ENCODE measurements at places on chromosomes 7 and 10. TPM values are rescaled to one million over a fixed set of nuclear protein-coding genes. Genes with fewer than 3 reads are reported as not detected.

DNA sequence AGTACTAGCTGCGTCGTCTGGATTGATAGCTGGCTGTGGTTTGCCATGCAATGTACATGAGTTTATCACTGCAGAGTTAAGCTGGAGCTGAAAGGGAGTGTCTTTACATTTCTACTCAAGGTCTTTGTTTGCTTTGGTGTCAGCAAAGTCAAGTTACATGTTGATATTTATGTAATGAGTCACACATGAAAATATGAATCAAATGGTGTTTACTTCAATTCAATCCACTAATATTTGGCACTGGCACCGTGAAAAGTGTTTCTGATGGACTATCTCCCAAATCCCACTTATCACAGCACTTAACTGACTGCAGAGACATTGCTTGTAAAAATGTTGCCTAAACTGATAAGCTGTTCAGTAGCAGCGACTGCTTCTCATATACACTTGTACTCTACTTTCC, 395.9 kb downstream of the TFEC start:
- no peaks in the 10 kb centered on the region for H3K27me3 ChIP-seq
- H3K36me3 ChIP-seq: no peaks in the 10 kb centered on the region
- no peaks in the 10 kb centered on the region for H3K4me1 ChIP-seq
- no peak for DNase-seq
- no peak overlapping the region for H3K27ac ChIP-seq

GRCh38 chr7:19235680-19236079, 90.5 kb upstream of the FERD3L start:
- DNase-seq: no peak
- H3K27me3 ChIP-seq: no peaks in the 10 kb centered on the region
- no peak overlapping the region for H3K27ac ChIP-seq
- H3K36me3 ChIP-seq: no peaks in the 10 kb centered on the region
- H3K4me1 ChIP-seq: no peaks in the 10 kb centered on the region
- H3K4me3 ChIP-seq: no peak overlapping the region

DNA sequence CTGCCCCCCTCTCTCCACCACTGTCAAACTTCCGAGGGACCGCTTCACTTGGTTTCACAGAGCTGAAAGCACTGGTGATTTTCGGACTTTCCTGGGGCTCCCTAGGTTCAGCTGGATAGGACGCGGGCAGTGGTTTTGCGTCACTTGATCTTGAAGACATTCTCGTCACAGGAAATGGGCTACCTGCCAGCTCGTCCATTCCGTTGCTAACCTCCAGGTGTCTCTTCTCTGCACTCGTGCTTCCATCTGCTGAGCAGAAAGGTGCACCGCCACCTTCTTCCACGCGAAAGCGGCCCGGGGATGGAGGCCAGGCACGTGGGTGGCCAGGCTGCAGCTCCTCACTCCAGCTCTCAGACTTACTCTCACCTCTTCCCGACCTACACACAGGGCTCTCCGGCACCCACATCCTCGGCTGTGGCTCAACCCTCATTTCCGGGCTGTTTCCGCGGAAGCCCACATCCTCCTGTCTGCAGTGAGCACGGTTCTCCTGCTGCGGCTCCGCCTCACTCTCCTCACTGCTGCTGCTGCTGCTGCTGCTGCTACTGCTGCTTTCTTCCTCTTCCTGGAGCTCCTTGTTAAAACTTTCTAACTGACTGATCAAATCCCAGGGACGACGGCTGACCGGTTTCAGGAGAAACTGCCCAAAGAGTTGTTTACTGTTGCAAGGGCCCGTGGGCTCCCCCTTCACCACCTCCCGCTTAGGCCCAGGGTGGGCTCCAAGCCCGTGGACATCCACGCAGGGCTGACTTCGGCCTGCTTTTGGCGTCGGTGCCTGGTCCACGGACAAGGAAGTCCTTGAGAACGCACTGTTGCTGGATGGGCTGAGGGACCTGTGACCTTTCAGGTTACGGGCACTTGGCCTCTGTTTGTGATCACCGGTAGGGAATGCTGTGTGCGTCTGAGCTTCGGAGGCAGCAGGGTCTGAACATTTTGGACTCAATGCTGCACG, 32.1 kb downstream of the JCAD start:
- peaks cover 35% of the 10 kb centered on the region for H3K27me3 ChIP-seq
- peak; percentile 85 for DNase-seq
- no peak overlapping the region for H3K27ac ChIP-seq
- no peaks in the 10 kb centered on the region for H3K36me3 ChIP-seq

DNA sequence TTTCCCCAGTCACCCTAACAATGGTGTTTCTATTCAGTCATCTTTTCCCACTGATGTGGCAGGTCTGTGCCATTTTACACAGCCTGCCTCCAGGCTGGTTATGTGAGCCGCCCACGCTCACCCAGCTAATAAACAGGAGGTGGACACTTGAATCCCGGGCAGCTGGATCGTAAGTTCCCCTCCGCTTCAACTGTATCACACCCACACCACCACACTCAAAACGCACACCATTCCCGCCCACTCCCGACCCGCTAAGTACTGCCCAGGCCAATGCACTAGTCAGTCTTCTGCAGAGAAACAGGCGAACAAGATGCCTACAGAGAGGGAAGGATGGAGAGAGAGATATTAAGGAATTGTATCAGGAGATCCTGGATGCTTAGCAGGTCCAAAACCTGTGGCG, 38.9 kb upstream of the PFKP start:
- peaks cover 4% of the 10 kb centered on the region for H3K27me3 ChIP-seq
- H3K4me3 ChIP-seq: no peak overlapping the region
- H3K27ac ChIP-seq: no peak overlapping the region

- no peak for DNase-seq
- H3K4me1 ChIP-seq: no peaks in the 10 kb centered on the region
- H3K36me3 ChIP-seq: no peaks in the 10 kb centered on the region
- no peak overlapping the region for H3K4me3 ChIP-seq
Measured at GRCh38 chr7:84200859-84201258, 6.3 kb upstream of the SEMA3A start.

- H3K36me3 ChIP-seq: no peaks in the 10 kb centered on the region
- H3K27ac ChIP-seq: no peak overlapping the region
- no peaks in the 10 kb centered on the region for H3K27me3 ChIP-seq
- H3K4me1 ChIP-seq: peaks cover 14% of the 10 kb centered on the region
- no peak overlapping the region for H3K4me3 ChIP-seq
Measured at GRCh38 chr7:5610500-5611186, 170.8 kb downstream of the RNF216 start.

DNA sequence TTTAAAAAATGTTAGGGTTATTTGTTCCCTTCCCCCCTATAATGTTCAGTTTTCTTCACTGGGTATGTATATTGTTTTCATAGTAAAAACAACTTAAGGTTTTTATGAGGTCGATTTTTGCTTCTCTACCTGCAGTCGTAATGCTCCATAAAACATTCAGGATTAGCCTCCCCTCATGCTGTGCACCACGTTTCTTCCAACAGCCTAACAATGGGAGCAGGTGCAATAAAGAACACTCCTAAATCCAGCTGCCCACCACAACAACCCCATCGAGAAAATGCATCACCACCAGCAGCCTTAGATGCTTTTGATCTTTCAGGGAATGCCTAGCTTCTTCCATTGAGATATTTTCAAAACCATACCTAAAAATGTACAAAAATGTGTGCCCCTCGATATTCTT, 111.1 kb downstream of the ADAM12 start:
- H3K27me3 ChIP-seq: no peaks in the 10 kb centered on the region
- no peaks in the 10 kb centered on the region for H3K4me1 ChIP-seq
- no peak for DNase-seq
- no peaks in the 10 kb centered on the region for H3K36me3 ChIP-seq
- no peak overlapping the region for H3K4me3 ChIP-seq

- H3K4me3 ChIP-seq: no peak overlapping the region
- no peak overlapping the region for H3K27ac ChIP-seq
- no peak for DNase-seq
- H3K36me3 ChIP-seq: no peaks in the 10 kb centered on the region
Measured at GRCh38 chr10:43998021-43998809, 349.5 kb upstream of the ZNF32 start.

DNA sequence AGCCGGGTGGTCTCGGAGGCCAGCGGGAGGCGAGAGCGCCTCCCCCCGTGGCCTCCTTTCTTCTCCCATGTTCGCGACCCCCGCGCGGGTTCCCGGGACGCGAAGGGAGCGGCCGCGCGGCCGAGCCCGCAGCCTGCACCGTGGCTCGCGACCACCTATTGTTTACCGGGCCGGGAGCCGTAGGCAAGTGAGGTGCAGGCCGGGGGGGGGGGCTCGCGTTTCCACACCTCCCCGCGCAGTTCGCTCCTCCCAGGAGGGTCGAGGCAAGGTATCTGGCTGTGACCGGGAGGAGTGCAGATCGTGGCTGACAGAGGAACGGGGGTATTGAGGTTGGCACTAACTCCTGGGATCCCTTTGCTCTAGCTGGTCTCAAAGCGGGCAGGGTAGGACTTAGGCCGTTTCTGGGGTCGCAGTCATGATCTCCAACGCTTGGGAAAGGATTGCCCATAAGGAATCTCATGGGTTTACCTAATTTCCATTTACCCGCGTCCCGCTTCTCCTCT, 734 bp downstream of the PTPN12 start:
- no peaks in the 10 kb centered on the region for H3K36me3 ChIP-seq
- H3K4me1 ChIP-seq: peaks cover 19% of the 10 kb centered on the region
- no peaks in the 10 kb centered on the region for H3K27me3 ChIP-seq

GRCh38 chr7:6148724-6149360, 117.7 kb downstream of the ANKRD61 start:
- H3K36me3 ChIP-seq: peaks cover 98% of the 10 kb centered on the region
- DNase-seq: no peak
- no peaks in the 10 kb centered on the region for H3K4me1 ChIP-seq
- no peak overlapping the region for H3K4me3 ChIP-seq
- no peaks in the 10 kb centered on the region for H3K27me3 ChIP-seq

DNA sequence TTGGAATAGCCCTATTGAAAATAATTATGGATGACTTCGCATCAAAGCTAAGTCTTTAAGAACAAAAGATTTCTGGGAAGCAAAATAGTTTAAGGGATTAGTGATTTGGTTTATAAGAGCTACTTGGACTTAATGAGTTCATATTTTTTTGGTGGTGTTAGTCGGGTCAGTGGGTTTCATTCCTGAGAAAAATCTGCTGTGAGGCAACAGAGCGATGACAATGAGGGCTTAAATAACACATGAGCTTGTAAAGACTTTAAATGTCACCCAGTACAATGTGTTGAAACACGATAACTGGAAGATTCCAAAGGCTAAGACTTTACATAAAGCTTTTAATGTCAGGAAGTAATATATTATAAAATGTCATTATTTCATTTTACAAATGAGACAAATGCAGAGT, 178.8 kb downstream of the ARL4A start:
- no peaks in the 10 kb centered on the region for H3K27me3 ChIP-seq
- DNase-seq: no peak
- no peak overlapping the region for H3K27ac ChIP-seq
- H3K4me1 ChIP-seq: no peaks in the 10 kb centered on the region
- no peaks in the 10 kb centered on the region for H3K36me3 ChIP-seq
- no peak overlapping the region for H3K4me3 ChIP-seq

DNA sequence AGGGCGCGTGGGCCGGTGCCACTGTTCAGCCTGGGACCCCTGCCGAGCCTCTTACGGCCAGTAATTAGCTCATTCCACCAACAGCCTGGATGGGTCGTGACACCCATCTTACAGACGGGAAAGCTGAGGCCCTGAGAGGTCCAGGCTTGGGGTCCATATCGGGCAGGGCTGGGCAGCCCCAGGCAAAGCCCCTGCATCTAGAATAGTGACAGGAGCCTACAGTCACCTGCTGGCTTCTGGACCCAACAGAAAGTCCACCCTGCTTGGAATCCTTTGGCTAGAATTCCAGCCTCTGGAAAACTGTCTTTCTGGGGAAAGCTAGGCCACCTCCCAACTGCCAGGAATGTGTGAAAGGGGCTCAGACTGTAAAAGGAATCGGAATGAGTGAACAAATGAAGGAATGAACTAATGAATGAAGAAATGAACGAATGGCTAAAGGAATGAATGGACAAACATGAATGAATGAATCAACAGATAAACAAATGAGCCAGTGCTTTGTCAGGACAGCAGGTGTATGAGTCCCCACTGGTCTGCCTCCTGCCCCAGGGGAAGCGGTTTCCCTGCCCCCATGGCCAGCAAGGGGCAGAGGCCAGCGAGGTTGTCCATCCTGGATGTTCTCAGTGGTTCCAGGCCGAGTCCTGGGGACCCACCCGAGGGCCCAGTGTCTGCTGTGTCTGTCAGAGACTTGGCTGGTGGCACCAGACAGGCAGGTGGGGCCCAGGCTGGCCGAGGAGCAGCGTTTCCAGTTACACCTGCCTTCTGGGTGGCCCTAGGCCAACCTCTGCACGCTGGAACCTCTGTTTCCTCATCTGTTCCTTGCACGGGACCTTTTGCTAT, 24.1 kb upstream of the PDGFA start:
- H3K4me1 ChIP-seq: no peaks in the 10 kb centered on the region
- no peaks in the 10 kb centered on the region for H3K36me3 ChIP-seq
- no peak overlapping the region for H3K4me3 ChIP-seq

GRCh38 chr10:97538839-97539238, 33.7 kb upstream of the ANKRD2 start:
- peaks cover 10% of the 10 kb centered on the region for H3K4me1 ChIP-seq
- no peak overlapping the region for H3K27ac ChIP-seq
- no peak for DNase-seq
- H3K4me3 ChIP-seq: no peak overlapping the region
- no peaks in the 10 kb centered on the region for H3K27me3 ChIP-seq

DNA sequence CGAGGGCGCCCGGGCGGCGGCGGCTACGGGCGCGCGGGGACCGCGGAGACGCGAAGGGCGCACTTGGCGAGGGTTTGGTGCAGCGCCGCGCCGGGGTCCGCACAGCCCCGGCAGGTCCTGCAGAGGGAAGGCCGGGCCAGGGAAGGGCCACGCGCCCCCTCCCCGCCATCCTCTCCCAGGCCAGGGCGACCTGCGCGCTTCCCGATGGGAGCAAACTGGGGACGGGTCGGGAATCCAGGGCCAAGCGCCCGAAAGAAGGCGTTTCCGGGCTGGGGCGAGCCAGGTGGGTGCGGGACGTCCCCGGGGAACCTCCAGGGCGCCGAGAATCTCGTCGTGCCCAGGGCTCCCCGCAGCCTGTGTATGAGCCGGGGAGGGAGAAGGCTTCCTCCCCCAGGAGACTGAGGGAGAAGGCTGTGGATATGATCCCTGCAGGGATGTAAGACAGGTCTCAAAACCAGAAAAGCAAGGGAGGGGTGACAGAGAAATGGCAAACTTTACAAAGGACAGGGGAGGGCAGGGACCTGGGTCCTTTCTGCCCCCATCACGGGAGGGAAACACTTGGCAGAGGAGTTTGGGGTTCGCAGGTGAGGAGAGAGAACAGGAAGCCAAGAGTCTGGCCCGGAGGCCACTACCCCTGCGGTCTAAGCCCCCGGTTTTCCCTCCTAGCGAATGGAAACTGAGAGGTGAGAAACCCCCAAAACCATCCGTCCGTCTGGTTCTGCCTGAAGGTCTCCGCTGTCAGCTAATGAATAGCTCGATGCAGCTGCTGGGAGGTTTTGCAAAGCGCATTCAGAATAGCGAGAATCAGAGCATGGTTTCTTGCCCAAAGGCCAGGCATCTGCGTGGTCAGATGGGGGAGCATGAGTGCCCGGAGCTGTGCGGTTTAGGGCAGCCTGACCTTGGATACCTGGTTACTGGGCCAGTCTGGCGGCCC, 674 bp downstream of the AMZ1 start:
- no peak for DNase-seq
- peaks cover 12% of the 10 kb centered on the region for H3K4me1 ChIP-seq
- no peak overlapping the region for H3K4me3 ChIP-seq
- no peak overlapping the region for H3K27ac ChIP-seq

- DNase-seq: no peak
- no peaks in the 10 kb centered on the region for H3K27me3 ChIP-seq
- no peaks in the 10 kb centered on the region for H3K36me3 ChIP-seq
- peaks cover 14% of the 10 kb centered on the region for H3K4me1 ChIP-seq
- peak overlapping the region; percentile 78 for H3K27ac ChIP-seq
Measured at GRCh38 chr7:94003446-94004023, 620 bp downstream of the BET1 start.

CYP3A5 gene
- total RNA-seq: not detected

HBP1 gene
- 242 TPM for total RNA-seq

ZP3 gene
- total RNA-seq: 7.0 TPM
